Smooth muscle cell of the brain vasculature (primary cell): ENCODE measurements at places on chromosomes 6 and 20.

GRCh38 chr20:10696650-10697049 lies 22.9 kb upstream of the JAG1 start:
- no peak for DNase-seq

GRCh38 chr6:140438346-140438735 lies 1063.9 kb upstream of the CITED2 start:
- no peak for DNase-seq

- no peak for DNase-seq
Measured at GRCh38 chr20:60236613-60237012, 278.4 kb downstream of the CDH26 start.

DNA sequence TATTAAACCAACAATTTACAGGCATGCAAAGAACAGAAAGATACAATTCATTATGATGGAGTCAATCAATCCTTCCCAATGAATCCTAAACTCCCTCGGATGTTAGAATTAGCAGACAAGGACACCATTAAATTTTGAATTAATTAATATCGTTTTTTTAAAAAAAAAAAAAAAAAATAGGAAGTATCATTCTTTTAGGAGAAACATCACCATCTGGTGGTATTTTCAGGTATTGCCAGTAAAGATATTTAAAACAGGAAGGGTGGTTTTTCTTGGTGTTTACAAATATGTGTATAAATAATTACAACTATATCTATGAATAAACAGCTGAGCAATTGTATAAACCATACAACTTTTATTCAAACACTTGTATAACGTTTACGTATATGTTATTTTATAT lies 564.4 kb downstream of the HAO1 start:
- DNase-seq = no peak

- DNase-seq = no peak
Measured at GRCh38 chr20:1373614-1374013, 19.2 kb downstream of the FKBP1A start.

- DNase-seq = no peak
Measured at GRCh38 chr20:33013701-33014326, 6.3 kb downstream of the BPIFB2 start.

- DNase-seq = no peak
Measured at GRCh38 chr6:134609716-134610261, 291.9 kb upstream of the SGK1 start.

GRCh38 chr6:61887423-61887822 lies 398.6 kb downstream of the KHDRBS2 start:
- no peak for DNase-seq

GRCh38 chr6:91317247-91317835 lies 730.5 kb upstream of the MAP3K7 start:
- DNase-seq = no peak

DNA sequence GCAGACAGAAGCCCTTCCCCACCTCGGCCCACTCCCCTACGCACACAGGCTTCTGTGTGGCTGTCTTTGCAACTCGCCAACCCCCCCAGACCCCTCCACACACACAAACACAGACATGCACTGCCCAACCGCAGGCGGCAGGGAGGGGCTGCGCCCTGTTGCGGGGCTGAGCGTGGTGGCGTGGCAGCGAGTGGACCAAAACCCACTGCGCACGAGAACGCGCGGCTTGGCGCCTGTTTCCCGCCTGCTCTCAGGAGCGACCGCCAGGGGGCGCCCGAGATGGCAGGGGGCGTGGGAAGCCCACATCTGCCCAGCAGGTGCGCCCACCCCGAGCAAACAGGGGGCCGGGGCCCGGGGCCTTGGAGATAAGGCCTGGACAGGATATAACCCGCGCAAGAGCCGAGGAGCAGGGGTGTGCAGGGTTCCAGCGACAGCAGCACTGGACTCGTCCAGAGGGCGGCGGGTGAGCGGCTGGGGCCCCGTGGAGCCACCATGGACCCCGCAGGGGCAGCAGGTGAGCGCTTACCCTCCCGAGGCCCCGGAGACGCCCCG lies at the start of gene RBPJL:
TSS of gene RBPJL (plus strand) at position 410 of the 552 bp plus-strand sequence. CDS start at position 493, 83 bp downstream.
- no peak for DNase-seq

- no peak for DNase-seq
Measured at GRCh38 chr6:137237413-137238170, 18.4 kb upstream of the IFNGR1 start.

- DNase-seq = no peak
Measured at GRCh38 chr6:8860671-8861070, 425.3 kb upstream of the SLC35B3 start.

GRCh38 chr6:166848979-166849748 lies 107.2 kb downstream of the RNASET2 start:
- no peak for DNase-seq

DNA sequence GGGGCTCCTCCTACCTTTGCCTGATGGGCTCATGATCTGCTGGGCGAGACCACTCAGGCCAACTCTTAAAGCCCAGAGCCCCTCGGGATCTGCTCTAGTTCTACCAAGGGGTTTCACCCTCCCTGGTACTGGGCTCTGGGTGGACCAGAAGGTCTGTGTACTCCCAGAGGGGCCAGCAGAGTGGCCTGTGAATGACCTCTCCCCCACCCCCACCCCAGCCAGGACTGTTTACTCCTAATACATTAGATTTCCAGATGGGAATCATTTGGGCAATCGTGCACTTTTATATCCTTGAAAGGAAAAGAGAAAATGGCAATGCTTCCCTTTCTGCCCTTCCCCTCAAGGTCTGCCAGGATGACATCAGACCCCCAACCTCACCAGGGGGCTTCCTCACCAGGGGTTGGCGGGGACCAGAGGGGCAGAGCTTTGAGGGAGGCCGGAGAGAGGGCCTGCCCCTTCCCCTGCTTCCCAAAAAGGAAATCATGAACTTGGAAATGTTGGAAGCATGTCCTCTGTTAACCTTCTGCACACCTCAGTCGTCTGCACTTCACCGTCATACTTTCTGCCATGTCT lies 37.1 kb upstream of the PMEPA1 start:
- DNase-seq = no peak

GRCh38 chr6:65627015-65627414 lies 80.0 kb downstream of the EYS start:
- DNase-seq = no peak

- DNase-seq = no peak
Measured at GRCh38 chr6:157787080-157787479, 36.0 kb upstream of the SNX9 start.

GRCh38 chr6:79821859-79822258 lies 125.5 kb downstream of the ELOVL4 start:
- no peak for DNase-seq

GRCh38 chr6:3538536-3538935 lies 81.7 kb upstream of the SLC22A23 start:
- DNase-seq = no peak

GRCh38 chr6:82419859-82420258 lies 56.2 kb downstream of the TPBG start:
- no peak for DNase-seq

- DNase-seq = peak; percentile 89
Measured at GRCh38 chr6:165573671-165574070, 89.4 kb downstream of the PDE10A start.

DNA sequence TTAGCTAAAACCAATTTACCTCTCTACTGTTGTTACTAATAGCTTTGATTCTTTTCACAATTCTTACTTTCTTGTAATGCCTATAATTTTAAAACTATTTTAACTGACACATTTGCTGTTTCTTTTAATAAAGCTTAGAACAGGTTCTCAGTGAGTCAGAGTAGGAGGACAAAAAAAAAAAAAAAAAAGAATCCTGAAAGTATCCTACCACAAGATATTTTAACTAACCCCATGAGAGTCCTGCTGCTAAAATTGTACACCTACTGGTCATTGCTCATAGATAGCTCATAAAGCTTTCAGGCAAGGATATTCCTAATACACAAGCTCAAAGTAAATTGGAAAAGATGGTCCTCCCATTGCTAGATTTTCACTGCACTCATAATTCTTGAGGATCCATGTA lies 301.0 kb downstream of the CENPW start:
- DNase-seq = no peak

DNA sequence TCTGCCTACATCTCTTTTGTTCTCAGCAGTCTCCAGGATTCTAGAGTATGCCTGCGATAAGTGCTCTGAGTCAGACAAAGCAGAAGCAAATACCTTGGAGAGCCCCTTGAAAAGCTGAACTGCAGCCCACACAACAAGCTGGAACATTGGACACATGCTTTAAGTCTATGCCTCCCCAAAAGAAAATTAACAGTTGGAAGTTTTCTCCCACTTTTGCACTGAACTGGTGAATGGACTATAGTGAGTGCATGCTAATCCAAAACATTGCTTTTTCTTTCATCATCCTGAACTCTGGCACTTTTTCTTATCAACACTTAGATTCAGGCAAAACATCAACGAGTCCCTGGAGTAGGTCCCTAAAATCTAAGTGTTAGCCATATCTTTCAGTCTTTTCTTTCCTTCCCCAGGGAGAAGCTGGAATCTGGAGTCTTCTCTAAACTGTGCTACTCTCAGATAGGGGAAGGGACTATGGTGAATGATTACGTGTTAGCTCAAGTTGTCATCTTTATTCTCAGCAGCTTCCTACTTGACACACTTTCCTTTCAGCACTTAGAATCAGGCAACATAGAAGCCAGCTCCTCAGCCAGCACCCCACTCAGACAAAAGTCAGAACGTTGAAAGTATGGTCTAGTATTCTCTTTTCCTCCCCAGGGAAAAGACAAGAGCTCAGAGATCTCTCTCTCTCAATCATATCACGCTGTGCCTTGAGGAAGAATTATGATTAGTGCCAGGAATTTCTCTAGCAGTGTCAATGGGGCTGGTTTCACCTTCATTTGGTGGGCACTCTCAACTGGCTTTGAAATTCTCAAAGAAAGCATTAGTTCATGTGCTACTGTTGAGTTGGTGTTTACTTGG lies 811.0 kb upstream of the GJE1 start:
- no peak for DNase-seq

- no peak for DNase-seq
Measured at GRCh38 chr6:52551483-52552277, 25.2 kb downstream of the TRAM2 start.

GRCh38 chr6:15948930-15949900 lies 179.7 kb upstream of the MYLIP start:
- no peak for DNase-seq

- no peak for DNase-seq
Measured at GRCh38 chr20:8209061-8209460, 77.0 kb downstream of the PLCB1 start.
